ENCODE measurements at places on chromosomes 16 and 17.
A peak's percentile ranks its signal among the peaks of the same experiment; 100 is the strongest.

GRCh38 chr16:51149251-51149661 is 1.8 kb downstream of the SALL1 start:
- DNase-seq = no peak

DNA sequence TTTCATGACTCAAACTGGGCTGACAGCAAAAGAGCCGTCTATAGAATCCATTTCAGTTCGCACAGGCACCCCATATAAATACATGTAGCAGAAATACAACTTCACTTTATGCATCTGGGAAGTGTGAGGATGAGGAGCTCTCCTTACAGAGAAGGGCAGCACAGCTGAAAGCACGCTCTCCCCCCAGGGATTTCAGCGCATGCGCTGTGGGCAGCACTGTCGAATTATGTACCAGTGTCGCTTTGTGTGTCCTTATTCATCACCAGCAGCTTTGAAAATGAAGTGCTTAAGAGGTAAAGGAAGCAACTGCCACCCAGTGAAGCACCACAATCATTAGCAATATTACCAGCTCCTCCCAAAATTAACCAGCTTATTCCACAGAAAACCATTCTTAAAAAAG is 39.9 kb downstream of the CEP95 start:
- no peak for DNase-seq

GRCh38 chr16:80028581-80029380 is 428.2 kb upstream of the MAF start:
- DNase-seq = no peak

DNA sequence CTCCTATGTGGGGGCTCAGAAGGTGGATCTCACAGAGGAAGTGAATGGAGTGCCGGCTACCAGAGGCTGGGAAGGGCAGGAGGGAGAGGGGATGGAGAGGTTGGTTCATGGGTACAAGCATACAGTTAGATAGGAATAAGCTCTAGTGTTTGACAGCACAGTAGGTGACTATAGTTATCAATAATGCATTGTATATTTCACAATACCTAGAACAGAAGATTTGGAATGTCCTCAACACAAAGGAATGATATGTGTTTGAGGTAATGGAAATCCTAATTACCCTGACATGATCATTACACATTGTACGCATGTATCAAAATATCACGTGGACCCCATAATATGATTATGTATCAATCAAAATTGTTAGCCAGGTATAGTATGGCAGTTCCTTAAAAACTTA is 38.9 kb upstream of the MED9 start:
- DNase-seq = no peak

DNA sequence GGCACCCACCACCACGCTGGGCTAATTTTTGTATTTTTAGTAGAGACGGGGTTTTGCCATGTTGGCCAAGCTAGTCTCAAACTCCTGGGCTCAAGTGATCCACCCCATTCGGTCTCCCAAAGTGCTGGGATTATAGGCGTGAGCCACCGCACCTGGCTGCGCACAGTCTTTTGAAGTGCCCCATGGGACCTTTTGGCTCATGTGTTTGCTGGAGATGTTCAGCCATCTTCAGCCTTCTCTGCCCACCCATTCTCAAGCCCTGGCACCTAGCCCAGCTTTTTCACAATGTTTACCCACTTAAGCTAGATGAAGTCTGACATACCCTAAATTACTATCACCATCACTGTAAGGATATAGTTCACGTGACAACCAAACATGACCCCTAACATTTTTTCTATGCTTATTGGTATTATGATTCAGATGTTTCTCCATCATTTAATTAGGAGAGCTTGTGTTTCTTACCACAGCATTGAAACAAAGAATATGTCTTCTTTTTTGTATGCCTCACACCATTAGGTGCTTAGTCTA is 32.3 kb downstream of the PECAM1 start:
- no peak for DNase-seq

- DNase-seq = peak; percentile 95
These were observed 4.4 kb downstream of the SHBG start for GRCh38 chr17:7634384-7634783.

DNA sequence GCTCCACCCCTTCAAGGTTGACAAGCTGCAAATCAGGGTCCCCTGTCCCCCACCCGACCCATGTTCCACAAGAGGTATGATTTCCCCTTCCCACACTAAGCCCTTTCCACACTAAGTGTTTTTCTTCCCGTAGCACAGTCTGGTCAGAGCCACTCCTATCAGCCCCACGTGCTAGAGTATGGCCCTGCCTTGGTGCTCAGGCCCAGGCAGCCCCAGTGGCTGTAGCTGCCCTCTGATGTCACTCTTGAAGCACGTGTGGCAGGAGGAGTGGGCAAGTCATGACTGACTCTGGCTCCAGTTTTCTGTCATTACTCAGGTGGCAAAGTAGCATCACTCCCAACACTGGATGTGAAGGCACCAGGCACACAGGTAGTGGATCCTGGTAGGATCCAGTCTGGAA is 35.4 kb upstream of the ERN1 start:
- DNase-seq = no peak

GRCh38 chr17:5329784-5330557 is 47.9 kb downstream of the RABEP1 start:
- DNase-seq = no peak

- no peak for DNase-seq
These were observed 161.2 kb downstream of the MRTFB start for GRCh38 chr16:14232106-14232864.

DNA sequence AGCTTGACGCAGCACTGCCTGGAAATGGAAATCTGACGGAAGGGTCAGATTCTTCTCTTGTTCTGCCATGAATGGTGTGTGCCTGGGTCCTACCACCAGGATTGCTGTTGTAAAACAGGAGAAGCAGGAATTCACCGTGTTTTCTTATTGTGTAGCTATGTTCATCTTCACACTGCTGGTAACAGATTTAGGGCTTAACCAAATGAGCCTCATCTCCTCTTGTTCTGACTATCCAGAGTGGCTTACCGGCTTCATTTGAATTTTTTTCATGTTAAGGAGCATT is 97.3 kb upstream of the CHMP6 start:
- DNase-seq = no peak

DNA sequence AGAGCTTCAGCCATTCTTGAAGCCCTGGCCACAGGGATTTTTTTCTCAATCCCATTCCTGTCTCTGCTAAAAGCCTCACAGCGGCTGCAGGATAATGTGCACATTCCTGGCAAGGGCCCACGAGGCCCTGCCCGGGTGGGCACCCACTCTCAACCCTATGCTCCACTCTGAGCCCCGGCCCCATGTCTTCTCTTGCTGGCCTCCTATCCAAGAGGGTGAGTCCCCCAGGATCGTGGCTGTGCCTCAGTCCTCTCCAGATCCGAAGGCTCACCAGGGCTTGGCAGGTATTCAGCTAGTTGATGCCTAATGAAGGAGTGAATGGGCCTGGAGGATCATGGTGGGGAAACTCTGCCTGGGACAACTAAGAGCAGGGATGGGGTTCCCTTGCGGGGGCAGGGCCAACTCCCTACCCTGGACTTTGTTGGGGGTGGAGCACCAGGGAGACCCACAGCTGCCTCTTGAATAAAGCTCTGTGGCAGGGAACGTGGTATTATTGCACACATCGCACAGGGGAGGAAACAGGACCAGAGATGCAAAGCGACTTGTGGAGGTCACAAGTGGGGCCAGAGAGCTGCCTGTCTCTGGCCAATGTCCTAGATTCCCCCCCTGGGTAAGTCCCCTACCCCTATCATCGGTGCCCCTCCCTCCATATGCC is 5.4 kb downstream of the ARHGAP27 start:
- no peak for DNase-seq

DNA sequence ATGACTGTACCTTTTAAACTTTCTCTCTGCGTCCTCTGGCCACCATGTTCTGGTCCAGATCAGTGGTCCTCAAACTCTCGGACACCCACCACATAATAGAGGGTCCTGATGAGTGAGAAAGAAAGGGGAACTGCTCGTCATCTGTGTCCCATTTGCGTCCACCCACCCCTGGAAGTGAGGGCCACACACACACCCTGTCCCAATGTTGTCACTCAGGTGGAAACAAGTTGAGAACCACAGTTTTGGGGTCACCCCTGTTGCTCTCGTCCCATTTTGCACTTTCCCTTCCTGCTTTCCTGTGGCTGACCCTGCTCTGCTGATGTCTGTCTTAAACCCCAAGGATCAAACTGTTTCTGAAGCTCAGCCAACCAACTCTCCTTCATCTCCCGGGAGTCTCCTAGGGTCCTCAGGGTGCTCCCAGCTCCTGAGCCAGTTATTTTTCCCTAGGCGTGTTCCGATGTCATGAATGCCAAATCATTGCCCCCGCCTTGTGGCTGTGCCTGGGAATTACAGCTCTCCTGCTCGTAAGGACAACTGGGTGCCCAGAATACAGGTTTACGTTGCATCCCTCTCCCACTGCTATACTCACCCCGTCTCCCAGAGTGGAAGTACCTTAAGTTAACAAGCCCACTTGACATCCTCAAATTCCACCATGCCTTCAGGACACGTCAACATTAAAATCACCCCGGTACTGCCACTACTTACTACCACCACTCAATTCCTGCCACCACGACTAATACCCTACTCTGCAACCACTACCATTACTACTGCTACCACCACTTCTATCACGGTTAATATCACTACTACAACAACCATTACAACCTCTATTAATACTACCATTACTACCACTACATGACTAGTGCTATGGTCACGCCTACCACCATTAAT is 26.0 kb upstream of the HNF1B start:
- DNase-seq = no peak

DNA sequence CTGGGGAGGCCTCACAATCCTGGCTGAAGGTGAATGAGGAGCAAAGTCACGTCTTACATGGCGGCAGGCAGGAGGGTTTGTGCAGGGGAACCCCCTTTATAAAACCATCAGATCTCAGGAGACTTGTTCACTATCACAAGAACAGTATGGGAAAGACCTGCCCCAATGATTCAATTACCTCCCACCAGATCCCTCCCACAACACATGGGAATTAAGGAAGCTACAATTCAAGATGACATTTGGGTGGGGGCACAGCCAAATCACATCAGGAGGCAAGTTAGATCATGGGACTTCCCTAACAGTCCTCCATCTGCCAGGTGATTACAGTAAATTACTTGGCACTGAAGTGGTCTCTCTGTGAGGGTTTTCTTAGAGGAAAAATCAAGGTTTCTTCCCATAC is 5.3 kb downstream of the TMEM114 start:
- DNase-seq = no peak

Data from D721Med (cell line).